ENCODE measurements at places on chromosomes 1 and 21.
A peak's percentile ranks its signal among the peaks of the same experiment; 100 is the strongest.

- peak; percentile 18 for DNase-seq
Measured at GRCh38 chr1:239603530-239603929, 217.2 kb downstream of the CHRM3 start.

DNA sequence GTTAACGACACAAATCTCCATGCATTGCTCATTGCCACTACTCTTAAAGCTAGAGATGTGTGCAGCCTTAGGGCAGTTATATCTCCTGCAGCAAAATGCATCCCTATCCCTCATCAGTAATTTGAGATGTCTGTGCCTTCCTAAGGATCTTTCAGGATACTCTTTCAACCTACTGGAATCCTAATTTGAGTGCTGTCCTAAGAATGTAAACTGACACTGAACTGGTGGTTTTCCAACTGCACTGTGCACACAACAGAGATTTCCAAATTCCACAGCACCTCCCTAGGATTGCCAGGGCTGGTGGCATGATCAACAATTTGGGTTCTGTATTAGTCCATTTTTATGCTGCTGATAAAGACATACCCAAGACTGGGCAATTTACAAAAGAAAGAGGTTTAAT, 193.9 kb downstream of the LTN1 start:
- no peak for DNase-seq

- no peak for DNase-seq
Measured at GRCh38 chr1:30788580-30789387, 31.2 kb upstream of the LAPTM5 start.

DNA sequence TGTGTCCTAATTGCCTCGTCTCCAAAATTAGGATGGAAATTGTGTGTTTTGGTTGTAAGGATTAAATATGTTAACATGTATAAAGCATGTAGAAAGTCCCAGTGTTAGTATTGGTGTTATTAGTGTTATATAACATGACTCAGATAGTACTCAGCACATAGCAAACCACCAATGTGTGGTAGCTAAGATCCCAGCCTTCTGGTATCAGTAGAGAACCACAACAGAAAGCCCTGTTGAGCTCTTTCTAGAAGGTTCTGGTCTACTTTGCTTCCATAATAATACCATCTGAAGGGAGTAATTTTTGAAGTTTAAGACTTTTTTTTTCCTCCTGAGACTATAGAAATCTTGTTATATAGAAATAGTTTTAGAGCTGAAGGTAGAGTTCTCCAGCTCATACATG, 259.3 kb upstream of the SGIP1 start:
- no peak for DNase-seq

DNA sequence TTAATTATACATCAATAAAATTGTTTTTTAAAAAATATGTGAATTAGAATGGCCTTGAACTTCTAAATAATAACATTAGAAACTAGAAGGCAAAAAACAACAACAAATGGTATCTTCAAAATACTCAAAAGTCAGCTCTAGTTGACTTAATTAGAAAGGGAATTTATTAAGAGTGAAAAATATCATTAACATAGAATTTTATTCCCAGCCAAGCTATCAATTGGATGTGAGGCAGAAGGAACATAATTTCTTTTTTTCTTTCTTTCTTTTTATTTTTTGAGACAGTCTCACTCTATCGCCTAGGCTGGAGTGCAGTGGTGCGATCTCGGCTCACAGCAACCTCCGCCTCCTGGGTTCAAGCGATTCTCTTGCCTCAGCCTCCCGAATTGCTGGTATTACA, 51.2 kb upstream of the CAPZB start:
- DNase-seq: no peak

- DNase-seq: peak; percentile 94
Measured at GRCh38 chr1:224592636-224593582, 23.2 kb upstream of the CNIH3 start.

DNA sequence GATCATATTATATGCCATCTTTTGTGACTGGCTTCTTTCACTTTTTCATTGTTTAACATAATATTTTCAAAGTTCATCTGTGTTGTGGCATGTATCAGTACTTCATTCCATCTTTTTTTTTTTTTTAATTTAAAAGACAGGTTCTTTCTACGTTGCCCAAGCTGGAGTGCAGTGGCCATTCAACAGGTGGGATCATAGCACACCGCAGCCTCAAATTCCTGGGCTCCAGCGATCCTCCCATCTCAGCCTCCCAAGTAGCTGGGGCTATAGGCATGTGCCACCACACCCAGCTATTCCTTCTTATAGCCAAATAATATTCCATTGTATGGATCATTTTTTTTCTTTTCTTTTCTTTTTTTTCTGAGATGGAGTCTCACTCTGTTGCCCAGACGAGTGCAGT, 34.6 kb upstream of the ZNF281 start:
- no peak for DNase-seq

GRCh38 chr1:71324671-71325267, 243.9 kb upstream of the ZRANB2 start:
- DNase-seq: no peak

GRCh38 chr1:3805038-3805437, 8.7 kb upstream of the LRRC47 start:
- no peak for DNase-seq

DNA sequence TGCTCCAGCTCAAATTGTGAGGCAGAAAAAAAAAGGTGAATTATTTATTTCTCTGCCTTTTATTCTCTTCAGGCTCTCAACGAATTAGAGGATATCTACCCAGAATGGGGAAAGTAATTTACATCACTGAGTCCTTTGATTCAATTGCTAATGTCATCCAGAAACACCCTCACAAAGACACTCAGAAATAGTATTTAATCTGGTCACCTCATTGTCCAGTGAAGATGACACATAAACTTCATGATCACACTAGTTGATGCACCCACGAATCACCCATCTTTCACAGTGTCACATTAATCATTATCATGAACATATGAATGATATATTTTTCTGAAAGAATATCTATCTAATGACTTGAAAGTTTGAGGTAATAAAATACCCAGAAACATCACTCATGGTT, 868.5 kb downstream of the BRINP3 start:
- DNase-seq: no peak

DNA sequence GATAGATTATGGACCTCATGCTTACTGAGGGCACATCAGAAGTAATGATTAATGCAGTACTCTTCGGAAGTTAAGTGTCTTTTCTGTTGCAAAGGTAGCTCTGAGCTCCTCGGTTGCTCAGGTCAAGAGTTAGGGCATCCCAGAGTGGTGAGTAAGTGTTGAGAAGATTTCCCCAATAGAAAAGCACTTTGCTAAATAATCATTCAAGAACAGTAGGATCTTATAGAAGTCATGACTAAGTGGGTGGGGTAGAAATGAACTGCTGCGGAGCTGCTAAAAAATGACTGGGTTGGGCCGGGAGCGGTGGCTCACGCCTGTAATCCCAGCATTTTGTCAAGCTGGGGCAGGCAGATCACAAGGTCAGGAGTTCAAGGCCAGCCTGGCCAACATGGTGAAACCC, 648.6 kb upstream of the CAMK1G start:
- DNase-seq: no peak

GRCh38 chr1:234775477-234776246, 165.7 kb upstream of the IRF2BP2 start:
- no peak for DNase-seq

DNA sequence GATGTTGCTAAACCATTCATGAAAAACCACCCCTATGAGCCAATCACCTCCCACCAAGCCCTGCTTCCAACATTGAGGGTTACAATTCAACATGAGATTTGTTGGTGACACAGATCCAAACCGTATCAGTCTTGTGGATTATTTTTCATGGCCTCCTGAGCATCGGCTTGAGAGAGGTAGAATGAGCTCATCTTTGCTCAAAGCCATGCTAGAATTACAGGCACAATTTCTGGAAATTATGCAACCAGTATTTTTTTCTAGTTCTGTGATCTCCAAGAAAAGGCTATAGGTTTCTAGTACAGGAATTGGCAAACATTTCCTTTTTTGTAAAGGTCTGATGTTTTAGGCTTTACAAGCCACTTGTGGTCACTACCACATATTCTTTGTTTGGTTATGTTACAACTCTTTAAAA, 219.4 kb downstream of the DUSP10 start:
- peak; percentile 9 for DNase-seq

- DNase-seq: peak; percentile 82
Measured at GRCh38 chr1:42913426-42914091, 45.1 kb downstream of the SLC2A1 start.

DNA sequence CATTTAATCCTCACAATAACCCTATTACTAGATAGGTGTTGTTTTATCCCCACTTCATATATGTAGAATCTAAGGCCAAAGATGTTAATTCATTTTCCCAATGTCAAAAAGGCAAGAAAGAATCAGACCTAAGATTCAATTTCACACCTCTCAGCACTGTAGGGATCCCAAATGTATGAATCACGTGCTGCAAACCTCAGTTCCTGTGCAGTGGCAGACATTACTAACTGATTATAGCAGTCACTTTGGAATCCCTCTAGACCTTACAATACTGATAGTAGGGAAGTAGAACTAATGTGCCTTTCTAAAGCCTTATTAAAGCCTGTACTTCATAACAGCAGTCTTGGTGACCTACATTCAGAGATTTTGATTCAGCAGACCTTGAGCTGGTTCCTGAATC, 2.3 kb downstream of the C1orf87 start:
- DNase-seq: peak; percentile 11

- DNase-seq: no peak
Measured at GRCh38 chr1:65196926-65197325, 48.9 kb downstream of the AK4 start.

DNA sequence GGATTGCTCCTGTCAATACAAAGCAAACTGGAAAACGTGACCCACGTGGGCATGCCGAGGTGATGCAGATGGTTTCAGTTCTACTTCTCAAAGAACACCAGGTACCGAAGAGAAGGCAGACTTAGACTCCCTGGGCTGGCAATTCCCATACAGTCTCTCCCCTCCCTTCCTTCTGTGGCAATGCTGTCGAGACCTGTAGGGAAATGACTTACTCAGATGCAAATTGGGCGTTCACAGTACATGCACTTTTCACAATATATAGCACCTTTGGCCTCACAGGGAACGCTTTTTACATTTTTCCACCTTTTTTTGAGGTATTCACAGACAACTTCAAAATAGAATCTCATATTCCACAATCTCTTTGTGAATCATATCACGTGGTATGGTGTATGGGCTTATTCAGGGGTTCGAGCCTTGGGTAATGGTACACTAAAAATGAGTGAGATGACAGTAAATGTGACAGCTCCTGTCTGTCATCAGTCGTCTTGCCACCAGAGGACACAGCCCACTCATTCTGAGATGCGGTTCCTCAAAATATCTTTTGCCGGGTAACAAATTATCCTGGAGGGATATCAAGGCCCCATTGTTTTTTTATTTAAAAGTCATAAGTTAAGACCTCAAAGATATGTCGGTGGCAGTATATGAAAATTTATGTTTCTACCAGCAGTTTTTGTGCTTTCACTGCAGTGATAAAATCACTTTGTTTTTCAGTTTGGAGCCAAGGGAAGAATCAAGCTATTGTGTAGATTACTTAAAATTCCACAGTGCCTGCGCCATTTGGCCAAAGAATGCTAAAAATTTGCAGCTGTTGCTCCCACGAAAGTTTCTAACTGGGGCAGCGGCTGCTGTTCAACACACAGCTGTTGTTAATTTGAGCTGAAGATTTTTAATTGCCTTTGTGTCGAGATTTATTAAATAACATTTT, 168.4 kb downstream of the ZZZ3 start:
- DNase-seq: peak; percentile 58

- DNase-seq: no peak
Measured at GRCh38 chr1:91171898-91172297, 150.1 kb upstream of the ZNF644 start.

GRCh38 chr1:16209847-16210407, 2.5 kb downstream of the ARHGEF19 start:
- no peak for DNase-seq

DNA sequence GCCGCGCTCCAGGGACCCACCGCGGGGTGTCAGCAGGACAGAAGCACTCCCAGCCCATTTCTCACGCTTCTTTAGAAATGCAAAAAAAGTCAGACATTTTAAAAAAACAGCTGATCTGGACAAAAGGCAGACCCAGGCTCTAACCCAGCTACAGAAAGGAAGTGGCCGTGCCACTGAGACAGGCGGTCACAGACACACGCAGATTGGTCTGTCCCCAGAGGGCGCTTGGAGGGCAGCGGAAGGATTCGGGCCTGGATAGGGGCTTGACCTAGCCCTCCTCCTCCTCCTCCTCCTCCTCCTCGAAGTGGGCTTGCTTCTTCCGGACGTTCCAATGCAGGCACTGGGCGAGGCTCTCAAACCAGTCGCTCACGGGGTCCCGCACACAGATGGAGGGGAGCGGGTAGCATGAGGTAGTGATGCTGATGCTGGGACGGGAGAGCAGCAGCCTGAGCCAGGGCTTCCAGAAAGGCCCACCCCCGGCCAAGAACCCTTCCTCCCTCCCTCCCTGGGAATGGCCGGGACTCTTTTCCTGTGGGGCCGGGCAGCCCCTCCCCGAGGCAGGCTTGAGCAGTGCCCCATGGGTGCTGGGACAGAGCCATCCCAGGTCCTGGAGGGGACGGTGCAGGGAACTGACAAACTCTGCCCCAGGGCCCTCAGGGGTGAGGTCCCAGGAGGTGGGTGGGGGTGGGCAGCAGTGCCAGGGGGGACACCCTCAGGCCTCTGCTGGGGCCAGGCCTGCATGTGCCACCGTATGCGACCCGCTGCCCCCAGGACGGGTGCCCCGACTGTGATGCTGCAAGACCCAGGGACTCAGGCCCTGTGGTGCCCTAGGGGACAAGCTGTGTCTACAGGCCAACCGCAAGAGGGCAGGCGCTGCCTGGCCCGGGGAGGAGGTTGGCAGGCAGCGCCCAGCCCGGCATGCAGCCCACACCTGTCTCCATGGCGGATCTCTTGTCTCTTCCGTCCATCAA, 25.3 kb downstream of the NADK start:
- DNase-seq: no peak

DNA sequence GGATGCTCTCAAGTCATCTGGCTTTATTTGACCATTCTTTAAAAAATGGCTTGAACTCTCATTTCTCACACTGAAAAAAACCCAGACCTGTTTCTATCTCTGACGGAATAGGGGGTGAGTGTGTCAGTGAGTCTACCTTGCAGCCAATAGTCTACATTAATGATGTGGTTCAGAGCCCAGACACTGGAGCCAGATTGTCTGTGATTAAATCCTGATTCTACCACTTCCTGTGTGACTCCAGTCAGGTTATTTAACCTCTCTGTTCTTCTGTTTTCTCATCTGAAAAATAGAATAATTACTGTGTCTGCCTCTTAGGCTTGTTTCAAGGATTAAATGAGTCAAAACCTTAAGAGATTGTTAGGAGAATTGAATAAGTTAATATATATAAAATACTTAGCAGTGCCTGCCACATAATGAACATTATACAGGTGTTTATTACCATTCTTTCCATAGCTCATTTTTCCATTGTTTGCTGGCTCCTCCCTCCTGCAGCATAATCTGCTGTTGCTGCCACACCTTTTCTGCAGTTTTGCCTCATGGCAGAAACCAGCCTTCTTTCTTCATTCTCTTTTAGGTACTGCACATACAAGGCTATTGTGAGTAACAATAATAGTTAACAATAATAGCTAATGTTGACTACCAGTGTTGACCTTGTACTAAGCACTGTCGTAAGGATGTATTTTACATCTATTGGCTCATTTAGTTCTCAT, 157.6 kb upstream of the IVNS1ABP start:
- DNase-seq: no peak

- DNase-seq: peak; percentile 22
Measured at GRCh38 chr1:190478149-190479049, 735 bp upstream of the BRINP3 start.
